ENCODE measurements at places on chromosomes 11 and 22.

DNA sequence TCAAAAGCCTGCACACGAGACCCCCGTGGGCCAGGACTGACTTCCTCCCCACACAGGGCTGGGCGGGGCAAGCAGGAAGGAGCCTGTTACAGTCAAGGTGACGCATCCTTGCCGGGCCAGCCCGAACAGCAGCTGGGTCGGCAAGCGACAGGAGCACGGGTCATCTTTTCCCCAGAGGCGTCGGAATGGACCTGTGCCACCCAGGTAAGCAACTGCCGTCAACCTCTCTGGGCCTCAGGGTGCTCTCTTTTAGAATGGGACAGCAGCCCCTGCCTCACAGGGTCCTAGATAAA, at the start of gene CYTH4:
CYTH4 (plus strand) TSS at position 124 of the 293 bp plus-strand sequence; CDS start at position 186, 62 bp downstream.
- no peak for DNase-seq

DNA sequence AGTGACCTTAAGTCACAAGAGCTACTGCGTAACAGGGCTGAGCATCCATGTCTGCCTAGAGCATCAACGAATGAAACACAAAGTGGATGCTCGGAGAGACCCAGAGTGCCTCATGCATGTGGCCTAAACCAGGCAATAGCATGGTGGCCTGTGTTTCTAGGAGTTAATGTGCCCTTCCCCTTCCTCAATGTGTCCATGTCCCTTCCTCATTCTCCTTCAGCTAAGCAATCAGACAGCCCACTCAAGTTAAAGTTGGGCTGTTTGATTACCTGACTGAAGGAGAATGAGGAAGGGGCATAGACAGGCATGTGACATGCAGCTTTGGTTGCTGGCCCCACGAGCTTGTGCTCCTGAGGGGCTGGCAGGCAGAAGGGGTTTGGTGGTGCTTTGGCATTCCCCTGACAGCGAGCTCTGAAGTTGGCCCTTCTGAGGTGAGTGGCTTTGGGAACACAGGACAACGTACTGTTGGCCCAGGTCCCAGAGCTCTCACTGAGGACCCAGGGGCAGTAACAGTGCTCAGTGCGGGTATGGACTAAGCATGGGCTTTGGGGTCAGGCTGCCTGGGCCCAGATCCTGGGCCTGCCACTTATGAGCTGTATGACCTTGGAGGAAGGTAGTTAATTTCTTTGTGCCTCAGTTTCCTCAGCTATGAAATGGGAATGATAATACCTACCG, 46.7 kb downstream of the IRAG1 start:
- no peak for DNase-seq

GRCh38 chr22:36155702-36156101, 4.9 kb downstream of the APOL3 start:
- DNase-seq: peak; percentile 57

GRCh38 chr11:128372977-128373376, 214.4 kb downstream of the ETS1 start:
- no peak for DNase-seq

GRCh38 chr11:64762674-64763525, 3.1 kb upstream of the PYGM start:
- peak; percentile 17 for DNase-seq

DNA sequence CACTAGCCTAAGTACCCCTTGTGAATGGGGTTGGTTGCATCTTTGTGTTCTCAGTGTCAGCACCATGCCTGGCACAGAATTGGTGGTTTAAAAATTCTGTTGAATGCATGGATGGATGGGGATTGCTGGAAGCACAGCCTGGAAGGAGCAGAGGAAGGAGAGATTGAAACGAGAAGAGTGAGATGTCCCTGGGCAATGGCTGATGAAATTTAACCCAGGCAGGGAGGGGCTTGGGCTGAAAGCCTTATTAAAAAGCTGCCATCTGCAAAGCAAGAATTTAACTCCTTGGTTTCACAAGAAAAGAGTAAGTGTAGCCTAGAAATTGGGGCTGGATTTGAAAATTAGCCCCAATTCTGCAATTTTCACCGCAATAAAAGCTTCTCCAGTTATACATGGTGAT, 126.7 kb downstream of the TEAD1 start:
- DNase-seq: no peak

GRCh38 chr11:15769203-15769602, 587.1 kb downstream of the SOX6 start:
- no peak for DNase-seq

- DNase-seq: no peak
Observed at GRCh38 chr11:78069465-78069864, 5.8 kb downstream of the THRSP start.

DNA sequence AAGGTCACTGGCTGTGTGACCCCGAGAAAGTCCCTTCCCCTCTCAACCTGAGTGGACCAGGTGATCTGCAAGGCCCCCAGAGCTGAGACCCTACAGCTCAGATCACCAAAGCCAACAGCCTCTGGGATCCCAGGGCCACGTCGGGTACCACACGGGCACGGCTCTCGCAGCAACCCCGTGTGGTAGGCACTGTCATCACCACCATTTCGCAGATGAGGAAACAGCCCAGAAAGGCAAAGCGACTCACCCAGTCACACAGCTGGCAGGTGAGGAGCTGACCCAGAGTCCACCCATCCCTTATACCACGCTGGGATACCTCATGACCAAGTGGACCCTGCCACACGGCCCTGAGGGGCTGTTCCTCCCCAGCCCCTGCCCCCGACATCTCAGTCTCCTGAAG, 2.8 kb downstream of the ATP5MGL start:
- DNase-seq: no peak

GRCh38 chr11:45876401-45876800, 9.1 kb upstream of the MAPK8IP1 start:
- DNase-seq: no peak

GRCh38 chr22:21832291-21833290, 34.9 kb downstream of the MAPK1 start:
- DNase-seq: no peak

DNA sequence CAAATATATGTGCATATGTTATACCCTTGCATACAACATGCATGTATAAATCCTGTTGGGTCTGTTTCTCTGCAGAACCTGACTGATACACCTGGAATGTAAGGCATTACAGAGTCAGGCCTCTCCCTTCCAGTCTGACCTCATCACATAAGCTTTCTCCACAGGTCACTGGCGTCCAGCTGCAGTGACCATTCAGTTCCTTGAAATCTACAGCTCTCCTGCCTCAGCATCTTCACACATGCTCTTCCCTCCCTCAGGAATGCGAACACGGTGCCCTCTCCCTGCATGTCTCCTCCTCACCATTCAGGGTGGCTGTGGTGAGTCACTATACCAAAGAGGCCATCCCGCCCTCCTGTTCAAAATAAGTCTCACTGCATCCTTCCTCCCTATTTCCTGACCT, 657.8 kb upstream of the B3GAT1 start:
- DNase-seq: no peak
